Foreskin melanocyte (primary cell): ENCODE measurements at places on chromosomes 3 and 15.

DNA sequence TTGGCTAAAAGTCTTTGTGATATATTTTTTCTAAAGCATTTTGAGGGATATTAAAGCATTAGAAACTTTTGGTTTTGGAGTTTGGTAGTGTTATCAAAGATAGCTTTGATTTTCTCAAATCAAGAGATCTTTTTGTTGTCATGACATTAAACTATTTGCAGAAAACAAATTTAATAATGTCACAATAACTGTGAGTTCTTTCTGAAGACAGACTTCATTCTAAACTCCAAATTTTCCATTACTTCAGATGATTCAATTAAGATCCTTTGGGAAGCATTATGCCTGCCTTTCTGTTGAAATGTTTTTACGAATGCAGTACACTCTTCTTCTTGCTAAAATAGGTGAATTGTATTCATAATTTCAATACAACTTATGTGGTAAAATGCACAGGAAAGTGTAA lies 145.4 kb downstream of the ALCAM start:
- DNase-seq: no peak

DNA sequence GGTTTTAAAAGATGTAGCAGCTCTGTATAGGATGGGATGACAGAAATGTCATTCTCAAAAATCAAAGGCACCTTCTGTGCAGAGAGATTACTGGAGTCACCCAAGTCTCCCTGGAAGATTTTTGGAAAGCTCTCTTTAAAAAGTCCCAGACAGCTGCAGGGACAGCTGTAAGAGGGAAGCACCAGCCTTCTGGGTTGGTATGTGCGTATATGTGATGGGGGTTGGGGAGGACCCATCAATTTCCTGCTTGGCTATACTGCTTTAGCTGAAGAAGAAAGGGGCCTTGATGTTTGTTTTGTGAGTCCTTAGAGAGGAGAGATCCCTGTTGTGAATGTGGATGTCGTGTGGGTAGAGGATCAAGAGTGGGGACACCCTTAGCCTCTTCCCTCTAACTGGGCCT lies 5.4 kb upstream of the SEC11A start:
- no peak for DNase-seq

DNA sequence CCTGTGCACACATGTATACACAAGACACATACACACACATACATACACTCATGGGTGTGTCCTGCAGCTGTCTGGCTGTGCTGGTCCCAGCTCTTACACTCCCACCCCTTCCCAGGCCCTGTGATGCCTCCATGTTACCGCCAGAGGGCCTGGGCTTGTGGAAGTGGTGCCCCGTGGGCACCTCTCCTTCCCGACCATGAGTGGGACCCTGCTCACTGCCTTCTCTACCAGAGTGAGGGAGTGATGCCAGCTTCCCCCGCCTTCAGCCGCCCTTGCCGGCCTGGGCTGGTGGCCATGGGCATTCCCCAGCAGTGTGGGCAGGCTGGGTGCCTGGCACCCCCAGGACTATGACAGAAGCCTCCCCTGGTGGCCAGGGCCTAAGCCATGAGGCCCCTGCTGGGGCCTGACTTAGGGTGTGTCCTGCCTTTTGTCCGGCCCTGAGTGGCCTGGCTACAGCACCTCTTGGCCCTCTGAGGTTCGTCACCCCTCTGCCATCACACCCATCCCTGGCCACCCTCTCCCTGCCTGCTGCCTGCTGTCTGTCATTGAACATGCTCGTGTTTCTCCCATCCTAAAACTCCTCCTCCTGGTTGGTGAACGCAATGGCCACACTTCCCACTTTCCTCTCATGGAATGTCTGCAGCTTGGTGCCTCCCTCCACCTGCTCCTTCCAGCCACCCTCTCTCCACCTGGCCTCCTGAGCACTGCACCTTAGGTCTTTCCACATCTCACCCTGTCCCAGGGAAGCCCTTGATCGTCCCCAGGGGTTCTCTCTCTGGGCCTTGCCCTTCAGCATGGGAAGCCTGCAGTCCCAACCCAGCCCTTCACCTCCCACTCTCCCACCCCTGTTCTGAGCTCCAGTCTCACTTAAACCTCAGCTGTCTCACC lies 14.6 kb downstream of the HDAC11 start:
- DNase-seq: no peak

DNA sequence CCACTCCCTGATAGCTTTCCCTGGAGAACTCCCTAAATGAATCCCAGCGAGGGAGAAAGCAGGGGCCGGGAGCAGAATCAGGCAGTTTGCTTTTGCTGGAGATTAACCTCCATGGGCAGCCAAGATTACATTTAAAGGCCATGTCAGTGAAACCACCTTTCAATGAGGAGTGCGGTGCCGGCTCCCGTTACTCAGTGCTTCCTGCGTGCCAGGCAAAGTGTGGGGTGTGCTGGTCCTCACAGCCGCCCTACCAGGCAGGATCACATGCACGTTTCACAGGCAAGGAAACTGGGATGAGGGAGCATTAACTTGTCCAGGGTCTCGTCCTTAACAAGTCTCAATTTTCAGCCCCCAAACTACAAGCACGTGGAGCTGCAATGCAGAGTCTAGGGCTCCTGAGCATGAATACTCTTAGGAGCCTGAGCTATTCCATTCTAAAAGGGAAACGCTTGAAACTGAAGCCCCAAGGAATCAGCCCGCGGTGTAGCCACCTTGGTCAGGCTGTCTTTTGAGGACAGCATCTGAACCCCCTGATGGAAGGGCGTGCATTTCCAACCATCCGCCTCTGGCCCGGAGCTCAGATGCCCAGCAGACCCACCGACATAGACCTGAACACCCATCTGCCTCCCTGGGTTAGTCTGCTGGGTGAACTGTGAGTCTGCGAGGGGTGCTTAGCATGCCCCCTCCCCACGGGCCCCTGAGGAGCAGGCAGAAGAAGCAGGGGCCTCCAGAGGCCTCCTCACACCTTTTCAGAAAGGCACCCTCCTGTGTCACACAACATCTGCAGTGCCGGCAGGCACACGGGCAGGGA lies 5.6 kb downstream of the IGDCC3 start:
- DNase-seq: no peak

DNA sequence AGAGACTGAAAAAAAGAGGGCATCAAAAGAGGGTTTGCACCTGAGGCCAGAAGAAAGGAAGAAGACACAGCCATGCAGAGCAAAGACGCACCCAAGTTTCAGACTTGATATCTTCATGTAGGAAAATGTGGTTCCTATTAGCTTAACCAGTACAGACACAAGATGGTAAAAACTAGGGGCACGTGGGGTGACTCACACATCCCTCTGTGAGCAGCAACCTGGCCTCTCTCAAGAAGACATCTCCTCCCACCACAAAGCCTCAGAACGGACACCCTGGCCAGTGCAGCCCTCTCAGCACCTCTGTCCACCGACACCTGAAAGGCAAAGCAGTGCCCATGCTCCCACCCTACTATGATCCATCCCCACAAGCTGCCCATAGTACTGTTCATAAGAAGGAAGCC lies 33.3 kb downstream of the GLB1 start:
- no peak for DNase-seq

DNA sequence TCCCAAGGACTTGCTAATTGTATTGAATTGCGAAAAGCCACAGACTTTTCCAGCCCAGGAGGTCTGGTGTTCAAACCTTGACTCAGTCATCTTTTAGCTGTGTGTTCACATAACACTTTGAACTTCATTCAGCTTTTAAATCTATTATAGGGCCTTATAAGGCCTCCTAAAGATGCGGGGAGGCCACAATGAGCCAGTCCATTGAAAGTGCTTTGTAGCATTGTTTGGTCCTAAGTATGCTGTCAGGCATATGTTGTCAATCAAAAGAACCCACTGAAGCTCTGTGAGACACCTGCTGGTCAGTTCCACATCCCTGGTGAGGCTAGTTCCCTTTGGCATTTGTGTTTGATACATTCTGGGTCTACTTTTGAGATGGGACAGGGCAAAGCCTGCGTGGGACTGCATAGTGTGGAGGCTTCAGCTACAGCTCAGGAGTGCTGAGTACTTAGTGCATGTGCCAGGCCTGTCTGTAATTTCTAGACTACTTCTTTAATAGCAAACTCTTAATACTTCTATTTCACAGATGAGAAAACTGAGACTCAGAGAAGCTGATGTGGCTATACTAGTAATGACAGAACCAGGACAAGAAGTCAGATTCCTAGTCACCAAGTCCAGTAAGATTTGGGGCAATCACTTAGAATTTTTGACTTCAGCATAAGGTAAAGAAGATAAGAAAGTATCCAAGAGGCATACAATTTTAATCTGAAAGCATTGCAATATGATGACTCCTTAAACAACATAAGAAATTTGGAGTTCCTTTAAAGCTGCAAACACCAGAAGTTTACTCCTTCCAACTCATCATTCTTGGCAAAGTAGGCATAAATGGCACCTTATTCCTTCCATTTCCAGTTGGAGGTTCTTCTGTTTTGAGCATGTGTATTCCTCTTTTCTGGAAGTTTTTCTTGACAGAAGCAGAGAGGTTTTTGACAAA lies 213.0 kb downstream of the PDCD6IP start:
- no peak for DNase-seq

GRCh38 chr3:21562243-21562642 lies 188.8 kb downstream of the ZNF385D start:
- DNase-seq: no peak

DNA sequence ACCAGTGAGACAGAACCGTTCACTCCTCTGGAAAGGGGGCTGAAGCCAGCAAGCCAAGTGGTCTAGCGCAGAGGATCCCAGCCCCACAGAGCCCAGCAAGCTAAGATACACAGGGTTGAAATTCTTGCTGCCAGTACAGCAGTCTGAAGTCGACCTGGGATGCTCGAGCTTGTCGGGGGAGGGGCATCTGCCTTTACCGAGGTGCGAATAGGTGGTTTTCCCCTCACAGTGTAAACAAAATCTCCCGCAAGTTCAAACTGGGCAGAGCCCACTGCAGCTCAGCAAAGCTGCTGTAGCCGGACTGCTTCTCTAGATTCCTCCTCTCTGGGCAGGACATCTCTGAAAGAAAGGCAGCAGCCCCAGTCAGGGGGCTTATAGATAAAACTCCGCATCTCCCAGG lies 11.4 kb downstream of the CEP97 start:
- DNase-seq: no peak

DNA sequence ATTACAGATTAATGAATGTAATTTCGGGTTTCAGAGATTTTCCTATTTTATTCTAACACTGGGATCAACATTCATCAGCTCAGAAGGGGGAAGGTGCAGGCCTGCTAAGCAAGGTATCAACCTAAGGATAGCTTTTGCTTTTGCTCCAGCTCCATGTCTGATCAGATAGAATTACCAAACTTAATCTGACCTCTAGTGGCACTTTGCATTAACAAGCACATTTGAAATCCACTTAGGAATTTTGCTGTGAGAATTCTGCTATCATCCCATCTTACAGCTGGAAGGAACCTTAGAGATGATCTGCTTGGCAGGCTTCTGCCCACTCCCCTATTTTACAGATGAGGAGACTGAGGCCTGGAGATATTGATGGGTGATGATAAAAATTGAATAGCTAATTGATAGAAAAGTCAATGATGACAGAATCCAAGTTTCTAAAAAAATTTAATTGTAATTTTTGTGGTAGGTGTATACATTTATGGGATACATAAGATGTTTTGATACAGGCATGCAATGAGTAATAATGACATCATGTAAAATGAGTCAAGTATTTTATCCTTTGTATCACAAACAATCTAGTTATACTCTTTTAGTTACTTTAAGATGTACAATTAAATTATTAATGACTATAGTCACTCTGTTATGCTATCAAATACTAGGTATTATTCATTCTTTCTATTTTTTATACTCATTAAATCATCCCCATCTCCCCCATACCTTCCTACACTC lies 209.2 kb upstream of the ZPLD1 start:
- DNase-seq: peak; percentile 40

GRCh38 chr3:171620825-171621434 lies 160.7 kb upstream of the TNIK start:
- DNase-seq: peak; percentile 85

GRCh38 chr3:31532587-31533168 lies at the start of gene STT3B:
STT3B (plus strand) TSS chr3:31532925; CDS start chr3:31532999, 74 bp downstream.
- no peak for DNase-seq

DNA sequence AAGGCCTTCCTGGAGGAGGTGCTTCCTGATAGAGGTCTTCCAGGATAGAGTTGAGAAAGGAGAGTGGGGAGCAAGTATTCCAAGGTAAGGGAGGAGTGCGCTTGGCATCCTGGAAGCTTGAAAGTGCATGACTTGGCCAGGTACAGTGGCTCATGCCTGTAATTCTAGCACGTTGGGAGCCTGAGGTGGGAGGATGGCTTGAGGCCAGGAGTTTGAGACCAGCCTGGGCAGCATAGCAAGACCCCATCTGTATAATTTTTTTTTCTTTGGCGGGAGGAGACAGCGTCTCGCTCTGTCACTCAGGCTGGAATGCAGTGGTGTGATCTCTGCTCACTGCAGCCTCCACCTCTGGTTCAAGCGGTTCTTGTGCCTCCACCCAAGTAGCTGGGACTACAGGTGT lies 19.2 kb upstream of the MORF4L1 start:
- no peak for DNase-seq

DNA sequence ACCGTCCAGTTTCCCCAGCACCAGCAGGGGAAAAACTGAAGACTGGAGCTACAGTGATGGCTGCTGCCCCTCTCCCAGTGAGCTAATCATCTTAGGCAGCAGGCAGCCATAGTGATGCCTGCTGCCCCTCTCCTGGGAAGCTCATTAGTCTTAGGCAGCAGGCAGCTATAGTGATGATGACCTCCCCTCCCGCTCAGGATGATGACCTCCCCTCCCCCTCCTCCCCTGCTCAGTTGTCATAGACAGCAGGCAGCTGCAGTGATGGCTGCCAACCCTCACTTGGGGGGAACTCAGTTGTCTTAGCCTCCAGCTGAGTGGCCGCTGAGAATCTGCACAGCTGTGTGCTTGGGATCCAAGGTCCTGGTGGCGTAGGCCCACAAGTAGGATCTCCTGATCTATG lies 80.9 kb upstream of the MANF start:
- no peak for DNase-seq

DNA sequence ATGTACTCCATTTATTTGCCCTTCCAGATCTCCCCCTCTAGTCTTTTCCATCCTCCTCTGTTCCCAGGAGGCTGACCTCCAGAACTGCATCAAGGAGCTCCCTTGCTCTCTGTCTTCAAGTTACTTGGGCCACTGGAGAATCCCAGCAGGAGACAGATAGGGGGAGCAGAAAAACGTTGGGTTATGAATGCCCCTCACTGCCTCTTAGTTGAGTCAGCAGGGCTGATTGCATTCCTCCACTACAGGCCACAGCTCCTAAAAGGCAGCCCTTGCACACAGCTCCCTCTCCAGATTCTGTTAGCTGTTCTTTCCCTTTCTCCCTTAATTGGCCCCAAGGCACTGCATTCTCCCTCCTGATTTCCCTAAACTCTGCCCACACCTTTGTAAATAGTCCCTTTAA lies 12.4 kb upstream of the CEP152 start:
- no peak for DNase-seq

- no peak for DNase-seq
Measured at GRCh38 chr3:24023197-24023596, 78.1 kb downstream of the NR1D2 start.

GRCh38 chr3:171028779-171029232 lies 2.3 kb upstream of the SLC2A2 start:
- no peak for DNase-seq
